Right atrium auricular region (tissue), 2 donors: ENCODE measurements at places on chromosomes 6 and 20. TPM values are rescaled to one million over a fixed set of nuclear protein-coding genes. Genes with fewer than 3 reads are reported as not detected.

Gene PPP1R16B
- total RNA-seq: 6.6 TPM

DNA sequence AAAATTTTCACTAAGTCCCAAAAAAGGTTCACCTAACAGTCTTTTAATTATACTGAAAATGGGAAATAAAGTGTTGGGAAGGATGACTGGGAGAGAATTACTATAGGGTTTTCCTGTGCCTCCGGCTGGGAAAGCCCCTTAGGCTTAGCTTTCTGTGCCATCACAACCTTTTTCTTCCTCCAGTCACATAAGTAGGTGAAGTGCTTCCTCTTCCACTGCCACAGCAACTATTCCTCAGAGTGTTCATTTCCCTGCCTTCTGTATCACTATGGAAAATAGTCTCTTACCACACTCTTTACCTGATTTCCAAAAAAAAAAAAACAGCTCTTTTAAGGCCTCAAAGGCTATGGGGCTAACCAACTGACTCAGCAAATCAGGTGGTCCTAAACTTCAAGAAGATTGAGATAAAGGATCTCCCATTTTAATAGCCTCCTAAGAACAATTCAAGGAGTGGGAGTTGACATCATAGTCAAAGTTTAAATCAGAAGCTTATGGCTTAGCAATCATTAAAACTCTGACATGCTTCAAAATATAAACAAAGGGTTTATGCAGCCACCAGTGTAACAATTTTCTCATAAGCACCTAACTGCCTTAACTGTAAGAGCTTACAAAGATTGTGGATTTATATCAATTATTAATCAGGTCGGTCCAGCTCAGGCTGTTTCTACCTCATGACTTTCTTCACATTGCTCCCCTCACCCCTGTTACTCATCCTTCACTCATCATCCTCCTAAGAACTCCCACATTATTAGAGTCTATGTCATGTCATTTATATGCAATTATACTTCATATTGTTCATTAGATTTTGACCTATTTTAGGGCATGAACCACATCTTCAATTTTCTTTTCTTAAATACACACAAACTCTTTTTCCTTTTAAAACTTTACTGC is 95.3 kb downstream of the RNGTT start:
- no peak for DNase-seq

DNA sequence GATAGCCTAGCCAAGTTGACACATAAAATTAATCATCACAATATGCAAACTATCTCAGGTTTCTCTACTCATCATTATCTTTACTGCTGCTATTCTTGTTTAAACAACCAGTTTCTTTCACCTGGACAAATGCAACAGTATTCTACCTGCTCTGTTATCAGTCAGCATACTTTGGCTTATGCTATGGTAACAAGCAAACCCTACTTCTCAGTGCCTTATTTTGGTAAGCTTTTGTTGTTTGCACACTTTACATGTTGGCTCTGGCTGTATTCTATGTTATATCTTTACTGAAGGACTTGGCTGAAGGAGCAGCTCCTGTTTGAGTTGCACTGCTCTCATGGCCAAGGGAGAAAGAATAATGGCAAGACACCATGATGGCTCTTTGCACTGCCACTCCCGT is 463.1 kb downstream of the EPM2A start:
- DNase-seq: no peak

- DNase-seq: no peak
These were observed 47.9 kb upstream of the RNF8 start for GRCh38 chr6:37305841-37306425.

GRCh38 chr6:133948472-133948871 is 4.6 kb upstream of the TBPL1 start:
- no peak for DNase-seq

- no peak for DNase-seq
These were observed 13.2 kb downstream of the SYTL3 start for GRCh38 chr6:158662954-158663624.

DNA sequence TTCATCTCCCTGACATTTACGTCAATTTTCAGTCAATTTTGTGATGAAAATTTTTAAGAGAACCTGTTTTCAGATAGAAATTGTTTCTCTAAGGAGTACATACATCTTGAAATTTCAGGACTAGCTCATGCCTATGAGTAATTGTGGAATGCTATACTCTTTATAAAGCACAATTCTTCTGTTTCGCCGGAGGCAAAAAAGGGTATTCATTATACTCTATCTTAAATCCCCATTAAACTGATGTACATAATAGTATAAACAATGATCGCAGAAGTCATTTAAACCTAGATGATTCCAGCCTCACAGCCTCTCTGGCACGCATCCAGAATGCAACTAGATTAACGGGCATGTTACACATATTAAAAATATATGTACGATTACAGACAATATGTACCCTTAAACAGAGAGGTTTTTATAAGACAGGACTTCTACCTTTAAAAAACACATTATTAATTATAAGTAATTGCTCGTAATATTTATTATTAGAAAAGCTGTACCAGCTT is 62.6 kb downstream of the NRSN1 start:
- no peak for DNase-seq

DNA sequence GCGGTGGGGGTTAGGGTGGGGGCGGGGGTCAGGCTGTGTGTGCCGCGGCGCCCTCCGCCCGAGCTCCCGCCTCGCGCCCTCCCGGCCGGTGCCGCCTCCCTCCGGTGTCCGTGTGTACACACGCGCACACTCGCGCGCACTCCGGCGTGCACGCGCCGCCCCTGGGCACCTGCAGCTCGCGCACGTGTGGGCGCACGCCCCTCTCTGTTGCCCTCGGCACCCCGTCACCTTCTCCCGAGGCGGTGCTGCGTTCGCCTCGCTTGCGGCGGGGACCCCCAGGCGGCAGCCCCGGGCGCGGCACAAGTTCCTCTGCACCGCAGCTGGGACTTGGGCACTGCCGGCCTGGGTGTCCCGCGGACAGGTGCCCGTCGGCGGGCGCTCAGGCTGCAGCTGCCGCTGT is 525 bp downstream of the MACROD2 start:
- no peak for DNase-seq

GRCh38 chr20:25606094-25606695 is 17.6 kb downstream of the NANP start:
- DNase-seq: no peak

DNA sequence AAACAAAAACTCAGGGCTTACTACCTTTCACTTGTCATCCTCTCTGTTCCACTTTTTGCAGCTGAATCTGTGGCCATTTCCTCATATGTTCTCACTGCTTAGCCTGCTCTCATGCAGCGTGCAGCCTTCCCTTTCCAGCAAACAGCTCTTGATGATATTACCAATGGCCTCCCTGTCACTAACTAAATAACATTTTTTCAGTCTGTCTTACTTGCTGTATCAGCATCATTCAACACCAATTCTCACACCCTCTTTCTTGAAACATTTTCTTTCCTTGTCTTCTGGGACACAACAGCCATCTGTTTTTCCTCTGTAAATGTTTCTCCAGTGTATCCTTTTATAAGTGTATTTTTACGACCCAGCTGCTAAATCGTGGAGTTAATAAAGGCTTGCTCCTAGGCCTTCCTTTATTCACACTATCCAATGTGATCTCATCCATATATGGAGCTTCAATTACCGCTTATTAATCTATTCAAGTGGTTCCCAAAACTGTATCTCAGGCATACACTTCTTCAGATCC is 523.6 kb upstream of the RNF217 start:
- no peak for DNase-seq

DNA sequence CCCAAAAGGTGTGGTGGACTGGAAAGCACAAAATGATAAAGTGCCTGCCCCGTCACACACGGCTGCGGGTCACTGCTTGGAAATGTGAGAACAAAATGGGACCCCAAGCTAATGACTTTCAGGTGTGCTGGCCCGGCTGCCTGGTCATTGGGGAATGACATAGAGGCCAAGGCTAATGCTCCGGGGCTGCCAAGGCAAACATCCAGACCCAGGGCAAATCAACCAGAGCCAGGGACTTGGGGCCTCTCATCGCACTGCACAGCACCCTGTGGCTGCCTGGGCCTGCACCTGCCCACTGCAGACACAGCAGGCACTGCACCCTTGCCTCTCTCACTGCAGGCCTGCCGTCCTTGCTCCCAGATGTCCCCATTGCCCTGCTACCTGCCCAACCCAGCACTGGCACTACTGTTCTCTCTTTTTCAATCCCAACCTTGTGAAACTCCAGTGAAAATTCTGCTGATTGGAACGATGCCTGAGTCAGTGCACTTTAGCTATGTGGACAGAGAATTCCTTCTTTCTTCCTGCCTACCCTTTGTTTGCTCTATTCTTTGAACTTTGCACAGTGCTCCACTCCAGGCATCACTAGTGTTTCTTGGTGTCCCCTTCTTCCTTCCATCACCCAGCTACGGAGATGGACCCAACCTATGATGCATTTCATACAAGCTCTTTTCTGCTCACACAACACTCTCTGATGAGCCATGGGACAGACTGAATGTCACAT is 849.5 kb downstream of the MAFB start:
- DNase-seq: no peak

DNA sequence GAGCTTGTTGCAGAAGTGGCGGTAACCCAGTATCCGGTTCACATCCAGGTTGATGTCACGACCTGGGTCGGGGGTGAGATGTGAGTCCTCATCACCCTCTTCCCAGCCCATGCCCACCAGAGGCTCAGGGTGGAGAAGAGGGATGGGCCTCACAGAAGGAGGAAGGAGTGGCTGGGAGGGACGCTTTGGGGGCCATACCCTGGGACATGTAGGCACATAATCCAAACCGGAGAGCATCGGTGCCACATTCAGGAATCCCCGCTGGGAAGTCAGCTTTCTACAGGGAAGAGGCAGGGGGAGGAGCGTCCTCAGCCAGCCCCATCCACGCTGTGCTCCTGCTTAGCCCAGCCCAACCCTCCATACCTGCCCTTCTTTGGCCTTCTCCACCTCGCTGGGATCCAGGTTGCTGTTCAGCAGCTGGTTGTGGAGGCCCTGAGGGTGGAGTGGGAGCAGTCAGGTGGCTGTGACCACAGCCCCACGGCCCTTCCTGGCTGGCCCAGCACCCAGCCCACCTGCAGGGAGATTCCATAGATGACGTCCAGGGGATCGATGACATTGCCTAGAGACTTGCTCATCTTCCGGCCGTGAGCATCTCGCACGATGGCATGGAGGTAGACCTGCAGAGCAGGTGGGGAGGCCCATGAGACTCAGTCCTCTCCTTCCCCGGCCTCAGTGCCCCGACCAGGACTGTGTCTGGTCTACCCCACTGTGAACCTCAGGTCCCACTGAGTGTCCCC is 3.5 kb upstream of the VWA7 start:
- DNase-seq: no peak

DNA sequence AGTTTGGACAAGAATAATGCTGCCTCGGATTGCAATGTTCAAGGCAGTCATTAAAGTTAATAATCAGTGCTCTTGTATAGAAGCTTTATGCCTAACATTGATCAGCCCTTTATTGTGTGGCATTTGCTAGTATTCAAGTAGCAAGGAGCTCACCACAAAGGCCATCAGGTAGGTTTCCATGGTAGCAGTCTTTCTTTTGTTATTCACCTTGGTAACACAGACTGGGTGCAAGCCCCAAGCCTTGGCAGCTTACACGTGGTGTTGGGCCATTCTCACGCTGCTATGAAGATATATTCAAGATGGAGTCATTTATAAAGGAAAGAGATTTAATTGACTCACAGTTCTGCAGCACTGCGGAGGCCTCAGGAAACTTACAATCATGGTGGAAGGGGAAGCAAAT is 149.3 kb downstream of the ADAT2 start:
- DNase-seq: no peak
